Common myeloid progenitor, CD34-positive (primary cell): ENCODE measurements at places on chromosomes 5 and 9.

- DNase-seq: no peak
Measured at GRCh38 chr9:2420543-2420942, 201.0 kb upstream of the VLDLR start.

GRCh38 chr5:142926549-142926948 is 156.4 kb downstream of the ARHGAP26 start:
- no peak for DNase-seq

- DNase-seq: no peak
Measured at GRCh38 chr9:75064307-75065025, 23.5 kb downstream of the NMRK1 start.

GRCh38 chr5:104821606-104822005 is 1259.0 kb upstream of the NUDT12 start:
- no peak for DNase-seq

DNA sequence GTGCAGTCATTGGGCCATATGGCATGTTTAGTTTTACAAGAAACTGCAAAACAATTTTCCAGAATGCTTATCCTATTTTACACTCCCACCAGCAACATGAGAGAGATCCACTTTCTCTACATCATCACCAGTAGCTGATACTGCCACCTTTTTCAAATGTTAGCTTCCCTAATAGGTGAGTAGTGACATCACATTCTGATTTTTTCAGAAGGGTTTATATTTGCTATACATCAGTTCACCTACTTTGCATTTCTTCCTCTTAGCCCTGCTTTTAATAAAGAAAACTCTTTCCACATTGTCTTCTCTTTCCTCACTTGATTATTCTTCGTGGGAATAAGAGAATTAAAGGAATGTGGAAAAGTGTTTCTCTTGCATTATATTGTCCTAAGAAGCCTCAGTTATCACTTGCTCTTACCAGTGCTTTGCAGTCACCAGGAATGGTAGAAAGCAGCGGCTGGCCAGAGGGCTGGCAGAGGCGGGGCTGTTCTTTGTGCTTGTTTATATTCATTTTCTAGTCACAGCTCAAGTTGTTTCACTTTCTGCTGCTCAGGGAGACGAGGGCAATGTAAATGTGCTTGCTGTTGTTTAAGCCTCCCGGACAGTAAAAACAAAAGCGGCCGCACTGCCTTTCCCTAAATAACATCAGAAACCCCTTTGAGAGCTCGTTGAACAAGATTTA is 164.8 kb downstream of the HSD17B3 start:
- DNase-seq: peak; percentile 36

GRCh38 chr5:74919487-74919886 is 53.3 kb upstream of the FAM169A start:
- peak; percentile 64 for DNase-seq

- DNase-seq: no peak
Measured at GRCh38 chr9:111148052-111149017, 110.1 kb upstream of the LPAR1 start.

DNA sequence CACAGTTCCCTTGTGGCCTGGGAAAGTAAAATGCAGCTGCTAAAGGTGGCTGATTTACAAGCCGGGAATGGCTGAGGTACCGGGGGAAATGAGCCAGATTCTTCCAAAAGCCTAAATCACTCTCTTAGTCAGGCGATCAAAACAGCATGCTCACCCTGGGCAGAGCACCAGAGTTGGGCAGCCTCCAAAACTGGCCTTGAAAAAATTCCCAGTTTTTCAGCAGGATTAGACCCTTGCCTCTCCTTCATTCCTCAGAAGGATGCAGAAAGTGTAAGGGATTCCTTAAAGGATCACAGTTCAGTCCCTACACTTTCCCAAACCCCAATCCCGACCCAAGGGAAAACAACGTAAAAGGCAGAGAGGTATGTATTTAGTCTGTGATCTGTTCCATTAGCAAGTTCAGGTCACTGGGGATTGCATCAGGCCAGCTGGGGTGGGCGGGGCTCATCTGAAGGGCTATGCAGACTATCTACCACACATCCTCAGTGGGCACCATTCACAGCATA is 16.9 kb downstream of the TMEM174 start:
- DNase-seq: no peak

GRCh38 chr9:28651050-28651722 is 1077.9 kb upstream of the C9orf72 start:
- DNase-seq: no peak

- DNase-seq: no peak
Measured at GRCh38 chr5:97553604-97554452, 370.8 kb upstream of the RIOK2 start.

DNA sequence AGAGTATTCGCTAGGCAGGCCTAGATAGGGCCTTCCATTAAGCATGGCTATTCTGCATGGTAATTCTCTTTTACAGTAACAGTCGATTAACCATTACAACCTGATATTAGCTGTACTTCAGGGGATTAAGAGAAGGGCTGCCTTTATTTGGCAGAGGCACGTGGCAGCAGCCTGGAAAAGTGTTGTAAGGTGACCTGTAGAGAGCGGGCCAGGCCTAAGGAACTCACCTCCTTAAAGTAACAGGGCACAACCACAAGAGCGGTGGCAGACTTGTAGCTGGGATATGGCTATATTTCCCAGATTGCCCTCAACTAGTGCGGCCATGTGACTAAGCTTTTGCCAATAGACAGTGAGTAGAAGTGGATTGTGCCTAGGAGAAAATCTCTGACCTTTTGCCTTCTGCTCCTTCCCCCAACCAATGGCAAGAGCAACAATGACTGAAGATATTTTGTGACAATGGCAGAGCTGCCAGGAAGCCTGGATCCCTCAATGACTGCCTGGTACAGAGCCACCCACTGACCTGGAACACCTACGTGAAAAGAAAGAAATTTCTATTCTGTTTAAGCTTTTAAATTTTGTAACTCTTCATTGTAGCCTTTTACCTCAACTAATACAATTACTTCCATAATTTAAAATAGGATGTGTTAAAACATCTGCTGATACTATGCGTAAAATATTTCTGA is 18.9 kb upstream of the ANKRD34B start:
- no peak for DNase-seq

DNA sequence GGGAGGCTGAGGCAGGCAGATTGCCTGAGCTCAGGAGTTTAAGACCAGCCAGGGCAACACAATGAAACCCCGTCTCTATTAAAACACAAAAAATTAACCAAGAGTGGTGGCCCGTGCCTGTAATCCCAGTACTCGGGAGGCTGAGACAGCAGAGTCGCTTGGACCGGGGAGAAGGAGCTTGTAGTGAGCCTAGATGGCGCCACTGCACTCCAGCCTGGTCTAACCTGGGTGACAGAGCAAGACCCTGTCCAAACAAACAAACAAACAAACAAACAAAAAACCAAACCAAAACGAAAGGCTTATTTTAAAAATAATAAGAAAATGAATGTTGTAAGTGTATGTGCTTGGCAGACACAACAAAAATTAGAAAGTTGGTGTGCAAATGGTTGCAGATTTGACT is 536.3 kb upstream of the PTPRD start:
- no peak for DNase-seq

- no peak for DNase-seq
Measured at GRCh38 chr5:79193643-79194042, 42.3 kb upstream of the JMY start.

- DNase-seq: no peak
Measured at GRCh38 chr5:169933127-169933526, 47.2 kb downstream of the INSYN2B start.

- DNase-seq: no peak
Measured at GRCh38 chr5:179343021-179343718, 2.1 kb downstream of the ADAMTS2 start.

DNA sequence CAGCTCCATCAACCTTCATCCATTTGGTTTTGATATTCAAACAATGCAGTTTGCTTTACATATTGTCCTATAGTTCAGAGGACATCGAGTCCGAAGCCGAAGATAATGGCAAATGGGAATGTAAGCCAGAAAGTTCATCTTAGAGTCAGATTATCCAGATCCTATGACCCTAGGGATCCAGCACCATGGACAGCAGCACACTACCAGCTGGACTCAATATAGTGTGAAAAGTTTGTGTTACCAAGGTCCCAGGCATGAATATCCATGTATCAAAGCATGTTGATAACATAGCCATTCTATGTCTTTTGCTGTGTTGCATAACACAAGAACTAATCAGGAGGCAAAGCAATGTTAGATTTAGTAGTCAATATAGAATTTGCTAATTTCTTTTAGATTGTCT is 46.3 kb downstream of the FSTL4 start:
- peak; percentile 54 for DNase-seq

- DNase-seq: no peak
Measured at GRCh38 chr5:109718216-109718615, 28.5 kb downstream of the MAN2A1 start.

DNA sequence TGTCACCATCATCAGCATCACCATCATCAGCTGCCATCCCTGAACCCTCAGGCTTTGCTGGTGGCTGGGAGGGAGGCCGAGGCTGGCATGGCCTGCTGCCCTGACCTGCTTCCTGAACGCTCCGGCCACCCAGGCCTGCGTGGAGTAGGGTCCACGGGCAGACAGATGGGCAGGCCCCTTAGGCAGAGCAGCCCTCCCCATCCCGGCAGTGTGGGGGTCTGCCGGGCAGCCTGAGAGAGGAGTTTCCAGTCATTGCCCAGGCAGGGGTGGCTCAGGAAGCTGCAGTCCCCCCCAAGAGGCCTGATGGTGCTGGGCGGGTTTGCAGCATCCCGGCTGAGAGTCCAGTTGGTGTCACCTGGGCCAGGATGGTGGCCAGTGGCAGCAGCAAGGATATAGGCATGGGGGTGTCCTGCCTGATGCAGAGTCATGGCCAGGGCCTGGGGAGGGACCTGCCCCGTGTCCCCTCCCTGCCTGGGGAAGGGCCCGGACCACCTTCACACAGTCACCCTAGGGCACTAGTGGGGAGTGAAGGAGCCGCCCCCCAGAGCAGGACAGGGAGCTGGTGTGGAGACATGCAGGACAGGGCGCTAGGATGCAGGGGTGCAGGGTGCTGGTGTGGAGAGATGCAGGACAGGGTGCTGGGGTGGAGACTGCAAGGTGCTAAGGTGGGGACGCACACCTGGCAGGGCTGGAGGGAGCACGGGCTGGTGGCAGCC is 7.7 kb upstream of the EGFL7 start:
- DNase-seq: no peak

DNA sequence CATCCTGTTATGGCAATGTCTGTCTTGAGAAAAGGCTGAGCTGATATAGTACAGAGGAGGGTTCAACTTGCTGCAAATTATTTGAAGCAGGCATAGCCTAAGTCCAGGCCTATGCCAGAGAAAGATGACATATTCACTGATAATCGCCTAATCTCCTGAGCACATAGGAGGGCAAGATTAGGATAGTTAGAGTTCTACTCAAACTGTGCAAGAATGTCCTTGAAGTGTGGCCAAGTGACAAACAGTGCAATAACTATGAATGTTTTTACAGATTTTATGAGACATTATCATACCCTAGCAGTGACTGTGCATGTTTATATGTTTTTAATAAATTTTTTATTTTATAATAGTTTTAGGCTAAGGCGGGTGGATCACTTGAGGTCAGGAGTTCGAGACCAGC is 96.2 kb downstream of the TSSK1B start:
- no peak for DNase-seq

DNA sequence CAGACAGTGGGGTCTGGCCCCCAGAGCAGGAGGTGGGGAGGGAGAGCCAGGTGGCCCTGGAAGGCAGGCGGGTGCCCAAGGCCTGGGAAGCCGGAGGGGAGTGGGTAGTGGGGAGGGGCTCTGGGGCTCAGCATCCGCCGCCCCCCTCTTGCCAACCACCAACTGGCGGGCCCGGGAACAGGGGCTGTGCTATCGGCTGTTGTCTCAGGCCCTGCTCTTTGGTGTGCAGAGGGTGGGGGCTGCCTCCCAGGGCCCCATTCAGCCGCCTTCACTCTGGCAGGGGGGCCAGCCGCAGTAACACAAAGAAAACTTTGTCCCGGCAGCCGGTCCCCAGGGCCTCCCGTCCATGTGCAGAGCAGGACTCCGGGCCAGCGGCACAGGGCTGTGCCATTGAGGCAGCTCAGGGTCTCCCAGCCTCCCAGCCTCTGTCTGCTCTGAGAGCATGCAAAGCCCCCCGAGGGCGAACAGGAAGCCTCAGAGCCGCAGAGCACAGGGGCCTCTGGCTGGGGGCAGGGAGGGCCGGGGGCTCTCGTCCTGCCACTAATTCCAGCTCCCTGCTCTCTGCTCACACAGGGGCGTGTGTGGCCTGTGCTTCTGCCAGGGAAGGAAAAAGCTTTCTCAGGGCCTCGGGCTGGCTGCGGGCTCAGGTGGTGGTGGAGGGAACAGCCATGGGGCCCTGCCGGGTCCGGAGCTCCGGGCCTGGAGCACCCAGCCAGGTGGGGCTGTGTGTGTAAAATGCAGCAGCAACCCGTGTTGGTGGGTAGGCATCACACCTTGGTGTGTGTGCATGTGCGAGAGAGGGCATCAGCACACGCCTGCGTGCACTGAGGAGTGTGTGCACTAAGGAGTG is 54.2 kb upstream of the NOTCH1 start:
- no peak for DNase-seq

GRCh38 chr5:36842087-36842486 is 34.5 kb upstream of the NIPBL start:
- peak; percentile 61 for DNase-seq

- DNase-seq: peak; percentile 28
Measured at GRCh38 chr5:42956551-42956950, 83.6 kb downstream of the ANXA2R start.

DNA sequence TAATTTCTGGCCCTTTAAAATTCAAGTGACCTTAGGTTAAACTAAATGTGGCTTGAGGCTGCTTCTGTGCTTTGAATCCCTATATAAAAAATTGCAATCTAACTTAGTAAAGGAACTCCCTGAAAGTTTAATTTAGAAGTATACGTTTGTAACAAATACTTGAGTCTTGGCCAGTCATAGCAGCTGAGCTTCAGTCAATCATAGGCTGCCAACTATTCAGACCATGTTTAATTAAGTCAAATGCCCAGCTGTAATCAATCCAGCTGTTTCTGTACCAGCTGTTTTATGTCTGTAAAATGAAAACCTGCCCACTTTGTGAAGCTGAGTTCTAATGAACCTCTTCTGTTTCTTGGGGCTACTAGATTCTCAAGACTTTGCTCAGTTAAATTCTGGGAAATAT is 760.1 kb downstream of the MAT2B start:
- no peak for DNase-seq

DNA sequence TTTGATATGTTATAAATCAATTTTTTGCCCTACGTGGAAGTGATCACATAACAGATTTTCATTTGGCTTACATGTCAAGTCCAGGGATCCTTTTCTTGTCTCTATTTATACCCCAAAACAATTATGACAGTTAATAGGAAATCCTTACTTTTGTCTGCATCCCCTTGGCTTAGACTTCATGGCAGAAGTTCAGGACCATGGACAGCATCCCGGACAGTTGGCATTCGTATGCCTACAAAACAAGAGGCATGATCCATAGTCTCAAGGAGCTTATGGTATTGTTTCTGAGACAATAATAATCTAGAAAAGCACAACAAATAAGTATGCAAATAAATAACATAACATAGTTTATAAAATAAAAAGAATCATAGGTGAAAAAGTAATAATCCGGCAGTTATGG is 214.3 kb upstream of the GRIA1 start:
- peak; percentile 39 for DNase-seq
